ENCODE measurements at places on chromosomes 2 and 18.

- DNase-seq, result no peak
These were observed 85.5 kb downstream of the SMAD2 start for GRCh38 chr18:47844828-47845498.

- no peak for DNase-seq
These were observed 9.9 kb downstream of the TMBIM1 start for GRCh38 chr2:218282173-218282991.

DNA sequence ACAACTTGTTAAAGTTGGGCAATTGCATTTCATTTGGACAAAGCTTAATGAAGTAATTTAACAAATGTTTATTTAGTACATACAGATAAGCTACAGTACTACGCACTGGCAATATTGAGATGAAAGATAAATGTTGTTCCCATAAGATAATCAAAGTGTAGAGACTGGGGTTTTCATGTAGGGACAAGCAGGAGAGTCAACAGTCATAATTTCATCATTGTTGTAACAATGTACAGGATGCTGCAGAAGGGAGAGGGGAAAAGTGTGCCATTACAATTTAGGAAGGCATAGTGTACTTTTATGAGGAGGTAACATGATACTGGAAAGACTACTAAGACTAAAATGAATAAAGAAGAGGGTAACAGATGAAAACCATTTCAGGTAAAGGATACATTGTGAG is 441.6 kb downstream of the ERBB4 start:
- DNase-seq, result no peak

GRCh38 chr2:234996069-234996940 is 44.5 kb downstream of the SH3BP4 start:
- DNase-seq, result no peak

DNA sequence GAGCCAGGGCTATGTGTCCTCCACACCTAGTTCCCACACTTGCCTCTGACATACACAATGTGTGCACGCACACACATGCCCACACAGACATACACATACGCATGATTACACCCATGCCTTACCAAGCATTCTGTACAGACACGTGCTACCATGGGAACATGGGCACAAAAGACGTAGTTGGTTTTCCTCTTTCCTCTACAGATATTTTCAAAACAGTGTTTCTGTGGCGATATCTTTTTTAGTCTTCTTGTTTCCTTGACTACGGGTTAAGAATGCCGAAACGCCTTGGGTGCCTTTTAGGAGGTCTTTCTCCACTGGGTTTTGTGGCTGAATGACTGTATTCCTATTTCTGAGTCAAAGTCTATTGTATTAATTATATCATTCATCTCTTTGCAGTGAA is 75.5 kb upstream of the SPTBN1 start:
- DNase-seq, result no peak

DNA sequence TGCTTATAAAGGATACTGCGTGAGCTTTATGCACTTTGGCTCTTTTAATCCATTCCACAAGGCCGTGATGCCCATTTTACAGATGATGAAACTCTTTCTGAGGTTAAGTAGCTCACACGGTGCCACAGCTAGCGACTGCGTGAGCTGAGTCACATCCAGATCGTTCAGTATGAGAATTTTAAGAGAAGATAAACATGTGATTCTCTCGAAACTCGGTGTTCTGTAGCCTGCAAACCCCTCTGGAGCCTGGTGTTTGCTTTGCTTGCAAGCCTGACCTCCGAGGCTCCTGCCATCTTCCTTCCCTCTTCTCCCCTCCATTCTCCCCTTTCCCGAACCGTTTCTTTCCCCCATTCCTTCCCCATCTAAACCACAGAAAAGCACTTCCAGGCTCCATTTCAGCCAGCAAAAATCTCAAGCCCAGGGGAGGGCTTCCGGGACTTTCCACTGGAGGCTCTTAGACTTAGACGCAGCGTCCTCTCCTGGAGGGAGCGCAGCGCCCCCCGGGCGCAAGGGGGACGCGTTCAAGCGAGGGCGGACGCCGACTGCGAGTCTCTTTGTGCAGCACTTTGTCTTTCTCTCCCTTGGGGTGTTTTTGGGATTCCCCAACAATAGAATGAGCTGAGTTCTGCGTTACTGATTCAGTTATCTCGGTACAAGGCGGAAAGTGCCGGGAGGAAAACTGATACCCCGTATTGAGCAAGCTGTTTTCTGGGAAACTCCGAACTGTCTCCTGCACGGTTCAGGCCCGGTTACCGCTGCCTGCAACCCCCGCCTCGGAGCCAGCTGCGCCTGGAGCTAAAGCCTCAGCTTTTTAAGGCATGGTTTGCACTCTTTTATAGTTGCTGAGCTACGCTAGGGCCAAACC is 38.0 kb downstream of the CYP1B1 start:
- peak; percentile 71 for DNase-seq

GRCh38 chr18:51278045-51278649 is 80.7 kb upstream of the MEX3C start:
- peak; percentile 76 for DNase-seq

GRCh38 chr2:67649331-67650261 is 252.5 kb downstream of the ETAA1 start:
- DNase-seq, result no peak

DNA sequence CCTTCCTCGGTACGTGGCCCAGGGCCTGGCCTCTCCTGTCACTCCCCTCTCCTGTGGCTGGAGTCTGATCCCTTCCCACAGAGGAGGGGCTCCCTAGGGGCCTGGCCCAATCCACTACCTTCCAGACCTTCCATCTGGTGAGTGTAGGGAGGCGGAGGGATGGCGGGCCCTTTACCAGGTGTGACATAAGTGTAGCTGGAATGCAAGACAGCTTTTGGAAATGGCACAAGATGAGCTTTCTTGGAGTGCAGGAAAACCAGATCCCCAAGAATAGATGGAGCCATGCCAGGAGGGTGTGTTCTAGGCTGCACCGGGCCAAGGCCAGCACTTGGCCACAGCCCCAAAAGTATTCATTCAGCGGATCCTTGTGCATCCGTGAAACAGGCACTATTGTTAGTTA is 30.1 kb downstream of the IGFBP5 start:
- no peak for DNase-seq

- peak; percentile 11 for DNase-seq
These were observed 474.6 kb downstream of the EPHA4 start for GRCh38 chr2:221097568-221097915.

DNA sequence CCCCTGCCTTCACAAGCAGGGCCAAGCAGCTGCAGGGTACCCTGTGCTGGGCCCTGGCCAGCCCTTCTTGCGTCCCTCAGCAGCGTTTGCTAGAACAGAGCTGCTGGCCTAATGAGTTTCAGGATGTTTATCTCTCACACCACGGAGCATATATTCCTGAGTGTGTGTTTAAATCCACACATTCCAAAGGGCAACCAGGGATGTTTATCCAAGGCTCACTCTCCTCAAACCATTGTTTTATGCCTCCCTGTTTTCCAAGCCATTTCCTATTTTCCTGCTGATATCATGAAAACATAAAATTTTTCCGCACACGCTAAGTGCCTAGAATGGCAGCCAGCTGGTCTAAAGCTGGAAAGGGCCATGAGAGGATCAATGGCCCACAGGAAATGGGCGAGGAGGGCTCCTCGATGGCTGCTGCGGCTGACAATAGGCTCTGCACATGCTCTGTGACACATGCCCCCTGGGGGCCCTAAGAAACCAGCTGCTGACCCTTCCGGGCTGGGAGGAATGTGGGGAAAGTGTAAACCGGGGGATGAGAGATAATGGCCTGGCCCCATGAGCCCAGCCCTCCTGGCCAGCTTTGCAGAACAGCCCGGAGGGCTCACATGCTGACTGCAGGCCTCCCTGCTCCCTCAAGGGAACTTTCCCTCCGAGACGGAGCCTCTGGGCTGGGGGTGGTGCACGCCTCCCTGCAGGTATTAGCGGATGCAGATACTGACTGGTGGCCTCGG is 194.0 kb downstream of the NDUFA10 start:
- DNase-seq, result no peak

- DNase-seq, result no peak
These were observed 314.4 kb upstream of the NT5C1B start for GRCh38 chr2:18903750-18904149.

DNA sequence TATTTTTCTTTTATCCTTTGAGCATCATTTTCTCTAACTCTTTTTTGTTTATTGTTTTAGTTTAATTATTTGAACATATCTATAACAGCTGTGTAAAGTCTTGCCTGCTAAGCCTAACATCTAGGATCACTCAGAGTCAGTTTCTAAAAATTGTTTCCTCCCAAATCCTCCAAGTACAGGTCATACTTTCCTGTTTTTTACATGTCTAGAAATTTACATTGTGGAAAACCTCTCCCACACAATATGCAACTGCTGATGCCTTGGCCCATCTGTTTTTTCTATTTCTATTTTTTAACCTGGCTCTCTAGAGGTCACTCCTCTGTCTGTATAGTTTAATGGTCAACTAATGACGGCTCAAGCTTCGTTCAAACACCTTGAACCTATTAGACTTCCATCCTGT is 261.0 kb downstream of the HRH4 start:
- DNase-seq, result no peak

GRCh38 chr18:56473400-56474024 is 164.9 kb downstream of the TXNL1 start:
- no peak for DNase-seq

GRCh38 chr2:102358496-102358895 is 2.9 kb downstream of the IL18R1 start:
- DNase-seq, result no peak

DNA sequence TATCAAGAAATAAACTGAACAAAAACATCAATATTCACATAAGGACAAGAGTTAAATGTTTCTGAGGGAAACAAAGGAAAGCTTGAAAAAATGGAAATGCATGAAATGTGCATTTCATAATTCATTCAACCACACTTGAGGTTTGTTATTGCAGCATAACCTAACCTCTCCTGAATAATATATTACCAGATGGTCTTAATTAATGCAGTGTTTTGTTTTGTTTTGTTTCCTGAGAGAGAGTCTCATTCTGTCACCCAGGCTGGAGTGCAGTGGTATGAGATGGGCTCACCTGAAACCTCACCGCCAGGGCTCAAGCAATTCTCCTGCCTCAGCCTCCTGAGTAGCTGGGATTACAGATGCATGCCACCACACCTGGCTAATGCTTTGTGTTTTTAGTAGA is 139.9 kb upstream of the PIEZO2 start:
- DNase-seq, result no peak

GRCh38 chr2:12479065-12479601 is 237.6 kb upstream of the TRIB2 start:
- DNase-seq, result no peak

DNA sequence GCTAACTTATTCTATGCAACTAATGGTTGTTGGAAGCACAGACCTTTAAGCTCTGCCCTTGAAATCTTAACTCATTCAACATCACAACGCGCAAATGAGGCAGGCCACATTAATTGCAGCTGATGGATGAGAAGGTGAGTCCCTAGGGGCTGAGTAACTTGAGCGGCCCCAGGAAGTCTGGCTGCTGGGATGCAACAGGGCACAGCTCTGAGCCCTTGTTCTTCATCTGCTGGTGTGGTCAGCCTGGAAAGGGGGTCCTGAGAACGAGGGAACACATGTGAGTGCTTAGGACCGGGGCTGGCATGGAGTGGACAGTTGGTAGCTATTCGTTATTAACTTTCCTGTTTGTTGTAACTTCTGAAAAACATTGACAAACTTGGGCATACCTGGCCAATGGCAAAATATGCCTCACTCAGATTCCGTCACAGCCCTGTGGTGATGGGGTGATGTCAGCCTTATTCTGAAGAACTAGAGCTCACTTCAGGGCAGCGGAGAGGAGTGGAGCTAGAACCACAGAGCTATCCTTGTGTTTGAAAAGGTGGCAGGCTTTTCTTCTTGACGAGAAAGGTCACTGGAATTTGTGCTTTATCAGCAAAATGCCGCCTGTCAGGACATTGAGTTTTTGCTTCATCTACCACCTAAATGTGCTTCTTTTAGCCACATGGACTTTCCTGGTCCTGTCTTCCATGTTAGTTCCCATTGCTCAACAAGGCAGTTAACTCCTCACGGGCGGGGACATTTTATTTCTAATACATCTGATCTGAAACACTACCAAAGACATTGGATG is 145.9 kb upstream of the FHL2 start:
- DNase-seq, result no peak

- no peak for DNase-seq
These were observed 99.7 kb upstream of the SERTAD2 start for GRCh38 chr2:64753399-64753798.

- DNase-seq, result no peak
These were observed 30.9 kb upstream of the GIGYF2 start for GRCh38 chr2:232666051-232666805.

- no peak for DNase-seq
These were observed 329.0 kb downstream of the GBX2 start for GRCh38 chr2:235839226-235839625.

GRCh38 chr2:190110131-190110530 is 47.6 kb upstream of the MSTN start:
- DNase-seq, result no peak

- DNase-seq, result no peak
These were observed 33.2 kb upstream of the FHOD3 start for GRCh38 chr18:36264283-36264682.

DNA sequence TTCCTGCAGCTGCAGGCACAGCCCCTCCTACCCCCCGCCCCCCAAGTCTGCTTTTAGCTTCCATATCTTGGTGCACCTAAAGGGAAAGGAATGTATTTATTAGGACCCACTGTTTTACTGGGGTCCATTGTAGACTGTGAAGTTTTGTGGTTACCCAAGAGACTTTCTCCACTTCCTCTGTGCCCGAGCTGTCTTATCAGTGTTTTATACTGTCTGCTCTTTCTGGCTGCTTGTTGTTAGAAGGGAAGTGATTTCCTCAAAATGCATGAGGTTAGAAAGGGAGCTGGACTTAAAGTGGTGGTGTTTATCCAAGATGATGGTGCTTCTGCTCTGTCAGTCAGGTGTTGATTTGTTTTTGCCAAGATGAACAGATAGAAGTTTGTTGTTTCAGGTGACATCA is 85.0 kb downstream of the PTH2R start:
- no peak for DNase-seq

- DNase-seq, result no peak
These were observed 6.7 kb downstream of the PPP1R7 start for GRCh38 chr2:241156971-241157441.

DNA sequence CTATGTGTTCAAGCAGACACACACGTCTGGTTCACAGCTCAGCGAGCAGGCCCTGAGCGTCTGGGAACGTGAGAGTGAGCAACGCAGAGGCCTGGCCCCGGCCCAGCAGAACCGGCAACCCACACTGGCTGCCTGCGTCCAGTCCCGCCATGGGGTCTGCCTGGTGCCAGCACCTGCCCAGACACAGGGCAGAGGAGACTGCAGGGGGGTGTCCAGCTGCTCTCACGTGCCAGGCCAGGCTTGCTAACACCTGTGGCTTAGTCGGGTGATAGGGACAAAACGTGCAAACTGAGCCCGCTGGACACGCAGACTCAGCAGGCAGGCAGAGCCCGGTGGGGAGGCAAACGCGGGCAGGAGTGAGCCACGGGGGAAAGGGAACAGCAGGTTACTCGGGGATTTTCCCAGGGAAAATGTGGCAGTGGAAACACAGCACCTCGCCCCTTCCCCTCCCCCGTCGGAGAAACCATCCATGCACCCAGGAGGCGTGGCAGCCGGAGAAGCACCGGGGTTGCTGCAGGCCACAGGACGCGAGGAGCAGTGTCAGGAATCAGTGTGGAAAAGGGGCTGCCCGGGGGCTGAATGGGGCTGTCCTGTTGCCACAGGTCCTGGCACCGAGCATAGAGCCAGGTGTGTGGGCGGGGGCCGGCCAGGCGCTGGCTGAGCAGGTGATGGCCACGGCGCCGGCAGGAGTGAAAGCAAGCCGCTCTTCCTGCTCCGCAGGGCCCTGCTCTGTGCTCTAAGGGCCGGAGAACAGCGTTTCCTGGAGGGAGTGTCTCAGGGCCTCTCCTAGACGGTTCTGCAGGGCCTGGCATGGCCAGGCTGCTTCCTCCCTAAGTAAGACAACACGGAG is 154.7 kb downstream of the HDAC4 start:
- DNase-seq, result no peak

GRCh38 chr2:226208726-226209125 is 590.9 kb downstream of the IRS1 start:
- no peak for DNase-seq

- no peak for DNase-seq
These were observed 129.7 kb downstream of the PTPRM start for GRCh38 chr18:7696780-7697179.
